ENCODE measurements at places on chromosomes 7 and 10.

- peak; percentile 78 for DNase-seq
These were observed 30.1 kb downstream of the NUDCD3 start for GRCh38 chr7:44460325-44460724.

GRCh38 chr10:73537288-73537687 is 41.5 kb upstream of the PPP3CB start:
- DNase-seq: peak; percentile 1

DNA sequence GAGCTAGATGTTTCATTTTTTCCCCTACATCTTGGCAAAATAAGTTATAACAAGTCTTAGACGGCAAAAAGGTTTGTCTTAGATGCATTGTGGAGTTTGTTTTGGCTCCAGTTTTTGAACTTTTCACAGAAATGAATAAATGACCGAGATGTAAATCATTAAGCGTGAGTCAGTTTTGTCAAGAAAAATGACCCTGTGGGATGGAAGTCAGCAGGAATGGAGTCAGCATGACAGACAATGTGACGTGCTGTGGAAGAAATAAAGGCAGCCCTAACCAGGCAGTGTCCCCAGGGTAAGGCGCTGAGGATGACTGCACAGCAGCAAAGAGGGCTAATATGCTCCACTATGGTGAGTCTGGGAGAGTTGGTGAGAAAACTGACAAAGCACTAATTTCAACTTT is 163.2 kb downstream of the NOC3L start:
- DNase-seq: no peak

GRCh38 chr10:130048081-130048480 is 62.5 kb downstream of the C10orf143 start:
- DNase-seq: no peak

DNA sequence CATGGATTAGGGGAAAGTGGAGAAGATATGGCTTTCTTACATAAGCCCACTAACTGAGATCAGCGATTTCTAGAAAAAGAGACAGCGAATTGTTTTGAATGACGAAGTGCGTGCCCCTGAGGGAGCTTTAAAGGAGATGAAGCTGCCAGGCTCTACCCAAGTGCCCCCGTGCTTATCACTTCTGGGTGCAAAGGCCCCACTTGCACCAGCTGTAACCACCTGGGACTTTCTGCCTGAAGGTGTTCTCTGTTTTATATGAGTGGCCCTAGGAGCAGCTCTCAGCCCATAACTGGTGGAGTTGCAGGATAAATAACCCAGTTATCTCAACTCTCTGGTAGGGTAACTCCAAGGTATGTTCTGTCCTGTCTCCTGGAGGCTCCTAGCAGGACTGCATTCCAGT is 20.4 kb upstream of the CARD11 start:
- DNase-seq: no peak

- DNase-seq: no peak
These were observed 98.7 kb downstream of the CALCR start for GRCh38 chr7:93475811-93476210.

GRCh38 chr10:126669168-126669567 is 1.3 kb downstream of the C10orf90 start:
- DNase-seq: no peak

GRCh38 chr7:155490697-155491628 is 33.0 kb downstream of the EN2 start:
- DNase-seq: peak; percentile 24

GRCh38 chr10:20760460-20760859 is 136.7 kb downstream of the NEBL start:
- no peak for DNase-seq

DNA sequence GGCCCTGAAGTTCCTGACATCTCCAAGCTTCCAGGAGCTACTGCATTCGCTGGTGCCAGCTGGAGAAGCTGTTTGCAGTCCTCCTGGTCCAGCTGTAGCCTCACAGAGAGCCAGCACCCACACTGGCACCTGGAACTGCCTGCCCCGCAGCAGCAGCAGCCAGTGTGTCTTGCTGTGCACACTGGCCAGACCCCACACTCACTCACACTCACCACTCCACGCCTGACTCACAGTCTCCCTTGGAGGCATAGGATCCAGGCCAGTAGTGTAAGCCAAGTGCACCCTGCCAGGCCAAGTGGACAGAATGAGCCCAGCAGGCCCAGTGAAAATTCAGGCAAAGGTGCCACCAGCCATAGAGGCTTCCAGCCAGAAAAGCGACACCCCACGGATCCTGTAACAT is 566.3 kb downstream of the GRM8 start:
- DNase-seq: no peak

- DNase-seq: no peak
These were observed 63.6 kb downstream of the TES start for GRCh38 chr7:116273918-116274301.

DNA sequence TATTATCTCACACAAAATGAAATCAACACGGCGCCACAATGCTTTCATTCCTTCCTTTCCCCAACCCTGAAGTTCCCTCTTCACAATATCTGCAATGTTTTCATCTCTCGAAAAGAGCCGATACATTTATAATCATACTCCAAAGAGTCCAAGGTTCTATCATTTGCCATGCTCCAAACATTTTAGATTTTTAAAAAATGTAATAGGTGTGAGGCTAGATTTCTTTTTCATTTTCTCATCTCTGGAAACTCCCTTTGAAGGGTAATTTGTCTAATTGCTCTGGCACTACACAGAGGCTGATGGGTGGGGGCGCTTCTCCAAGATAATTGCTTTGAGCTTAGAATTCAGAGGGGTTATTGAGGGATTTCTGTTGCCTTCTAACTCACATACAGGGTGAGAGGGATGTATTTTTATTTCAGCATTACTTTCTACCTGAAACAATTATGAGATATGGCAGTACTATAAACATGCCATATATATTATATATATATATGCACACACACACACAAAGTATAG is 4.9 kb downstream of the DLX5 start:
- DNase-seq: no peak

GRCh38 chr7:45586542-45587520 is 12.7 kb downstream of the ADCY1 start:
- DNase-seq: no peak

- no peak for DNase-seq
These were observed 59.5 kb upstream of the TM9SF3 start for GRCh38 chr10:96646301-96646700.

DNA sequence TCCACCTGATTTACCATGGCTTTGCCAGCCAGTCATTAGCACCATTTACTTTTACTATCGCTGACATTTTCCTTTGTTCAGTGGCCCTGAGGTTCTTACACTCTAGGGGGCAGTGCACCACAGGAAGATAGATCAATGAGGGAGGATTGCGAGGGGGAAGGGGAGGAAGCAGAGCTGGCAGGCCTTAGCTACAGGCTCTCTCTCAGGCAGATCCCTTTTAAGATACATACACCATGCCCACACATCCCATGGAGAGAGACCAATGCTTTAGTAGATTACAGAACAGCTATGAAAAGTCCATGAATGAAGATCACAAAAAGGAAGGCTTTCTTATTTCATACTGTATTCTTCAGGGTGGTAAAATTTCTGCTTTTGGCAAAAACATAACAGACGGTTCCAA is 47.4 kb downstream of the DENND11 start:
- DNase-seq: peak; percentile 65

DNA sequence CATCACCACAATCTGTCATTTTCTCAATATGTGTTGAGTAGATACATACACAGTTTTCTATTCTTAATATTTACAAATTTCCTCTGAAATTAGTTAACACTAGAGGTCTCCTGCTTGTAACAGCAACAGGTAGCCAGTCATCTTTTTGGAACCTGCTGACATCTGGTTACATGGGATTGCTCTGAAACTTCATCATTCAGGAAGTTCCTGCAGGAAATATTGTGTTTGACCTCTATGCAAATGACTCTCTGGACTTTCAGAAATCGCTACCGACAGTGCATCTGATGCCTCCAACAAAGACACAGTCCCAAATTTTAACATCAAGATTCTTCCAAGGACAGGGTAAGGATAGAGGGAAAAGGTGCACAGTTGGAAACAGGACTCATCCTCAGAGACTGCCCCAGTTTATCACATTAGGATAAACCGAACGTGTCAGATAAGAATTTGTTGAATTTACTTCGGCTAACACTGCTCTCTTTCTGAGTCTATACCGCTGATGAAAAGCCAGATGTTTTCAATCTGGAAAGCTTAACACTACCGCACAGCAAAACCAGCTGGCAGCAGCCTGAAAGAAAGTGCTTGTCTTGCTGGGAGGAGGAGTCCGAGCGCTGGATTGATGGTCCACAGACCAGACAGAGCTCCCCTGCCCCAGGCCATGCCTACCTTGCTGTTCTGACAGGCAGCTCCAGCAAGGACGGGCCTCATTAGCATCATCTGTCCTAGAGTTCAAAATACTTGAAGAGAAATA is 633.4 kb downstream of the PARD3 start:
- DNase-seq: no peak

- no peak for DNase-seq
These were observed 109.2 kb downstream of the SND1 start for GRCh38 chr7:127761196-127761595.

- no peak for DNase-seq
These were observed 29.8 kb downstream of the MTURN start for GRCh38 chr7:30164567-30164966.

- DNase-seq: no peak
These were observed 84.1 kb upstream of the ZNF800 start for GRCh38 chr7:127476618-127477017.

DNA sequence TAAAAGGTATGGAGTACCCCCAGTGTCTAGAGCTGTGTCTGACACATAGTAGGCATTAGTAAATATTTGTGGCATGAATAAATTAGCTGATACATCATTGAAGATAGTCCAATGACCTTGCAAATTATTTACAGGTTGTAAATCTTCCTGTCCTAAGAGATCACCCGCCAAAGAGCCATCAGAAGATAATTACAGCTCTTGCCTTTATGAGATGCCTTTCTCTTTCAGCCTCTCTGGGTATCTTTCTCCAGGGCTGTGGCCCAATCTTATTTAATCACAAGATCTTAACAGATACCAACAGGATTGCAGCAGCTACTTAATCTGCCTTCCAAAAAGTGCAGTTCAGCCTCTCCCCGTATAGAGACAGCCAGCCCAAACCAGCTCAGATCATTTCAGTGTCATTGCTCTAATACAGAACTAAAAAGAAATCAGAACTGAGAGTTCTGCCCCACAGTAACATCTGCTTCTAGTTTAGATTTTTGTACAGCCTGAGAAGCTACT is 41.5 kb downstream of the MYOF start:
- DNase-seq: no peak

DNA sequence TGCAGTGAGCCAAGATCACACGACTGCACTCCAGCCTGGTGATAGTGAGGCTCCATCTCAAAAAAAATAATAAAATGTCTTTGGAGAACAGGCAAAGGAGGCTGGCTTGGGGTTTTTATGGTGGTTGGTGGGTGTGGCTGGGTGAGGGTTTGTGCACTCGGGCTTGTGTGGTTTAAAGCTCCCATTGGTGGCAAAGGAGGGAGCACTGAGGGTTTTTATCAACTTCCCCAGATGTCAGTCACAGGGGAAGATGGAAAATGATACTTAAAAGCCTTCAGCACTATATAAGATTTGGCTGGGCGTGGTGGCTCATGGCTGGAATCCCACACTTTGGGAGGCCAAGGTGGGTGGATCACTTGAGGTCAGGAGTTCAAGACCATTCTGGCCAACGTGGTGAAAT is 16.3 kb upstream of the RNF216 start:
- DNase-seq: no peak

DNA sequence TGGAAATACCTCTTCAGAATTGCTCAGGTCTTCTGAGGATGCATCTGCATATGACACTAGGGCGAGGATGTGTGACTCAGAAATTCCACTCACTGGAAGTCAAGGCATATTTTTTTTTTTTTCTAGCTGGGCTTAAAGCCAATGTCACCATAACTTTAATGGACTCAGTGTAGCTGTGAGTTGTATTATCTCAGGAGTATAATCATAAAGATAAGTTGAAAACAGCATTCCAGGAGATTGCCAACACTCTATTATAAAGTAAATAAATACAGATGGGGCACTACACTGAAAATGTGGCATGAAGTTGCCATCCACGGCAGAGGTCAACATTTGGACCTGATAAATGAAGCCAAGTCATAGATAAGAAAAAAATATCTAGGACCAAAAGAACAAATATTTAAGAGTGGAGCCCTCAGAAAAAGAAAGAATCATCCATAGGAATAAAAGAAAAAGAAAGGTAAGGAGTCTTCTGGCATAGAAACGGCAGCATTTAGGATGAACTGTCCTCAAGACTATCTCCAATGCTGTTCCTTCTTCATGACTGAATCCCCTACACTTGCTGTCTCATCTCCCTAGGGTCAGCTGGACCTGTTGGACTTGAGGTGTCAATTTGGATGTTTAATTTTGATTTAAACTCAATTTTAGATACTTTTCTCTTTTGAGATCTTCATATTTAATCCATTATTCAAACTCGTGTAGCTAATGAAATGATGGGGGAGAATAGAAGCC is 72.9 kb upstream of the CAV2 start:
- no peak for DNase-seq

GRCh38 chr10:108582387-108582786 is 1340.9 kb downstream of the XPNPEP1 start:
- no peak for DNase-seq

DNA sequence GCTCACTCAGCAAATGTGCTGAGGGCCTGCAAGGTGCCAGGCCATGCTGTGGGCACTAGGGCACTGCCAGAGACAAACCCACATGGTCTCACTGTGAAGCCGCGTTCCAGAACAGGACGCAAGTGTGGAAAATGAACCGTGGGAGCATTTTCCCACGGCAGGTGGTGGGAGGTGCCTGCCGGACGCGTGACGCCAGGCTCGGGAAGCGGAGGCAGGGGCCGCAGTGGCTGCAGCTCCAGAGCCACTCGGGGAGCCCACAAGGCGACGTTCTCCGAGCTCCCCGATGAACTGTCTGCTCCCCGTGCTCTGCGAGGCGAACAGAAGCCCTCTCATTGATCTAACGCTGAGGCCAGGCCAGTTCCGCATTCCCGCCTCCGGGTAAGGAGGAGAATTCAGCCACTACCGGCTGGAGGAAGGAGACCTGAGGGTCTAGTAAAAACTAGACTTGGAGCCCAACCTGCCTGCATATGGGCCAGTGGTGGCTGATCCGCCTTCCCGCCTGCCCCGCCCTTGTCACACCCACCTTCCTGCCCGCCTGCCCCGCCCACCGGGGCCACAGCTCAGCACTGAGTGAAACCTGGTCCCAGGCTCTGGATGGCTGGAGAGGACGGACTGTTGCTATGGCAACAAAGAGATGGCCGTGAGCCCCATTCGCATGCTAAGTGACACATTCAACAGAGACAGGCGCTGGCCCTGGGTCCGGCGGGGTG is 13.1 kb downstream of the ADGRA1 start:
- DNase-seq: no peak

DNA sequence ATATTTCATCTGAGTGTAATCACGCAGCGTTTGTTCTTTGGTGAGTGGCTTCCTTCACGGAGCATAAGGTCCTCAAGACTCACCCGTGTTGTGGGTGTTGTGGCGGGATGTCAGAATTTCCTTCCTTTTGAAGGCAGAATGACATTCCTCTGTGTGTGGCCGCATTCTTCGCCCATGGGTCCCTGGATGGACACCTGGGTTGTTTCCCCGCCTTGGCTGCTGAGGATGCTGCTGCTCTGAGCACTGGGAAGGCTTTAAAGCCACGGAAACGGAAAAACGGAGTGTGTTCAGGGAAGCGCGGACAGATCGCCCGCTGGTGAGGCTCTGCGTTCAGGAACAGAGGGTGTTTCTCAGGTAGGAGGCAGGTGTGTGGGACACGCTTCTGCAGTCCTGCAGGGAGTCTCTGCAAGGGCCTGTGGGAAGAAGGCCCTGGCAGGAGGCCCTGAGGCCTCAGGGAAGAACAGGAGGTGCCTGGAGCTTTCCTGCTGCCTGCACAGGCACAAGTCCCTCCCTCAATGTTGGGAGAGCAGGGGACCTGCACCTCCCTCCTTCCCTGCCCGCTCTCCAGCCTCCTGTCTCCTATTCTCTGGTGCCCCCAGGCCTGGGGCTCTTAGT is 35.7 kb upstream of the SHH start:
- DNase-seq: no peak

- no peak for DNase-seq
These were observed 76.1 kb downstream of the PROSER2 start for GRCh38 chr10:11899067-11899876.

Measured in CD4-positive, alpha-beta T cell treated with Interleukin-6 at 100 ng/mL for 8 hours (primary cell).